ENCODE measurements at places on chromosomes 1 and 21.

DNA sequence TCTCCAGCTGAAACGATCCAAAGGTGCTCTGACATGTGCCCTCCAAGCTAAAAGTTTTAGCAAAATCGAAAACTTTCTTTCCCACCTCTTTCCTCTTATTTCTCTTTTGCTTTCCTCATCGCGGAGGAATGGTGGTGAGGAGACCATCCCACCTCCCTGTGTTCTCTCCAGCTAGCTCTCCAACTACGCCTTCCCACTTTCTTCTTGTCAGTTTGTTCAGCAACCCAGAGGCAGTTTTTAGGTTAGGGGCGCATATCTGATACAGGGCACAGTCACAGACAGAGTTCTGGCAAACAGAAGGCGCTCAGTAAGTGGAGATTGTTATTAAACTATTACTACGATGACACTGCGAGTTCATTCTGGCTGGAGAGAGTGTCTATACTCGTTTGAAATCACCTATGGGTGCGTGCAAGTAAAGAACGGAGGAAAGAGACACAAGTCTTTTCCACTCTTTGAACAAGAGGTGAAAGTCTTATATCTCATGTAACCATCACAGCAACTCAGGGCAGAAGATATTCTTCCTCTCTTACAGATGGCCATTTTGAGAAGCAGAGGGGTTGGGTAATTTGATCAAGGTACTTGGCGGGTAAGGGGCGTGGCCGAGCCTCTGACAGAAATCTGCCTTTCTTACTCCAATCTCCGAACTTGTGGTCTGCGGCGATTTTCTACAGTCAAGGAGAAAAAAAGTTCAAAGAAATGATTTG, 13.9 kb downstream of the HLX start:
- DNase-seq, result no peak

- DNase-seq, result peak; percentile 30
Observed at GRCh38 chr1:56688522-56689026, 43.5 kb downstream of the PRKAA2 start.

GRCh38 chr1:65339866-65340468, 30.6 kb downstream of the DNAJC6 start:
- no peak for DNase-seq

- no peak for DNase-seq
Observed at GRCh38 chr21:36694593-36695282, 4.2 kb upstream of the SIM2 start.

DNA sequence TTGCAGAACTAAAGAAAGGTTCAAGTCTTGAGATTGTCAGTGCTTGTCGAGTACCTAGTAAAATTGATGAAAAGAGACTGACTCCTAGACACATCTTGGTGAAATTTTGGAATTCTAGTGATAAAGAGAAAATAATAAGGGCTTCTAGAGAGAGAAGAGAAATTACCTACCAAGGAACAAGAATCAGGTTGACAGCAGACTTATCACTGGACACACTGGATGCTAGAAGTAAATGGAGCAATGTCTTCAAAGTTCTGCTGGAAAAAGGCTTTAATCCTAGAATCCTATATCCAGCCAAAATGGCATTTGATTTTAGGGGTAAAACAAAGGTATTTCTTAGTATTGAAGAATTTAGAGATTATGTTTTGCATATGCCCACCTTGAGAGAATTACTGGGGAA, 16.3 kb downstream of the L1TD1 start:
- no peak for DNase-seq

DNA sequence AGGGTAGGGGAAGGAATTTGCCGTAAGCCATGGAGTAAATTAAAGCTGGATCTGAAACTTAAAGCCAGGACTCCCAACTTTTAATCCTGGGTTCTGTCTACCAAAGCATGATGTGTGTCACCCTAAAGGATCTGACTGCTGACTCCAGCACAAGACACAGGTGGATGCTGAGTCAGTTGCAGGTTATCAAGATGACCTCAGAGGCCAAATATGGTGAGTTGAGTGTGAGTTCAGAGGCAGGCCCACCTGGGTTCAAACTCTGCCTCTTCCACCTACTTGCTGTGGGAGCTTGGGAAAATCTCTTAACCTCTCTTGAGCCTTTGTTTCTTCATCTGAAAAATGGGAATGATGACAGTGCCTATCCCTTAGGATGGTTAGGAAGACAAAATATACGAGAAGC, 16.7 kb upstream of the LDLRAP1 start:
- no peak for DNase-seq

Data from pons (tissue), 1 donor.